ENCODE measurements at places on chromosomes 1 and 21. TPM values are rescaled to one million over a fixed set of nuclear protein-coding genes. Genes with fewer than 3 reads are reported as not detected.
A peak's percentile ranks its signal among the peaks of the same experiment; 100 is the strongest.

The NBPF4 gene
- total RNA-seq = 0.18 TPM

The HSD3B1 gene
- not detected for total RNA-seq

The NFASC gene
- total RNA-seq = 140 TPM

The LCE6A gene
- total RNA-seq = not detected

The TFF1 gene
- not detected for total RNA-seq

The AK5 gene
- 47.1 TPM for total RNA-seq

The RGS4 gene
- 10.7 TPM for total RNA-seq

The RAD54L gene
- 1.8 TPM for total RNA-seq

The HLX gene
- total RNA-seq = 28.8 TPM

The PPFIA4 gene
- 3.1 TPM for total RNA-seq

The HAPLN2 gene
- total RNA-seq = 5.5 TPM

The TMCO2 gene
- total RNA-seq = not detected

The CRYBG2 gene
- not detected for total RNA-seq

DNA sequence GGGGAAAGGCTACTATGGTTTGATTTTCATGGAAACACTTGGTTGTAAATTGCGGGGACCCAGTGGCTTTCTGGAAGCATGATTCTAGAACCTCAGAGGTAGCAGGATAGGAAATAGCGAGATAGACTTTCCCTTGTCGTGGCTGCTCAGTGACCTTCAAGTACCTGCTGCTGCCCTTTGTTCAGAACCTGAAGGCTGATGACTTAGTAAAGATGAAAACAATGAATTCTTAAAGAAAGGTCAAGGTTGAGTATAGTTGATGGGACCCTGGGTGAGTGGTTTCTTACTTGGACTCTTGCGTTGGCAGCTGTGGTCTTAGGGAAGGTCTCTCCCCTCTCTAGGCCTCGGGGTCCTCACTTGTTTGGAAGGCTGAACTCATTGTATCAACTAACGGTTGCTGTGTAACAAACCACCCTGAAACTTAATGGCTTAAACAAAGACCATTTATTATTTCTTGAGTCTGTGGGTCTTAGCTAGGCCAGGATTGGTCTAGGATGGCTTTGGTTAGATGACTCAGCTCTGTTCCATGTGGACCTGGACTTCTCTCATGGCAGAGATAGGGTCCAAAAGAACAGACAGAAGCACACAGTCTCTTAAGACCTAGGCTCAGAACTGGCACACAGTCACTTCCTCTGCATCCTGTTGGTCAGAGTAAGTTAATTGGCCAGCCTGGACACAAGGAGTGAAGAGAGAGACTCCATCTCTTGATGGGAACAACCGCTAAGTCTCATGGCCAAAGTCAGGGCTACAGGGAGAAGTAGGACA is 89.2 kb upstream of the SELENON start:
- DNase-seq = peak; percentile 10

DNA sequence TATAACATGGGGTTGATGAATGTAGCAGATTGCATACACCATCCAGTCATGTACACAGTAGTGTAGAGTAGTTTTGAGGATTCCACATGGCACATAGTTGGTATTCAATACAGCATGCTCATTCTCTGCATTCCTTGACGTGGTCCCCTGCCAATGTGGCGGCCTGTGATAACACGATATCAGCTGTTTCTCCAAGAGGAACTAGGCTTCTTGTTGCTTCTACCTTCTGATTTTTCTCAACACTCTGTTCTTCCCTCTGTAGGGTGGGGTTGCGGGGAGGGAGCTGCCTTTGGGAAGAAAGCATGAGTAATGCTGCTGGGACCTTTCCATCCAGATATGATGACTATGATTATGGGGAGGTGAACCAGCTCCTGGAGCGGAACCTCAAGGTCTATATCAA is 19.4 kb downstream of the SESN2 start:
- DNase-seq = no peak

GRCh38 chr1:175219774-175220173 is 27.2 kb upstream of the KIAA0040 start:
- DNase-seq = no peak

DNA sequence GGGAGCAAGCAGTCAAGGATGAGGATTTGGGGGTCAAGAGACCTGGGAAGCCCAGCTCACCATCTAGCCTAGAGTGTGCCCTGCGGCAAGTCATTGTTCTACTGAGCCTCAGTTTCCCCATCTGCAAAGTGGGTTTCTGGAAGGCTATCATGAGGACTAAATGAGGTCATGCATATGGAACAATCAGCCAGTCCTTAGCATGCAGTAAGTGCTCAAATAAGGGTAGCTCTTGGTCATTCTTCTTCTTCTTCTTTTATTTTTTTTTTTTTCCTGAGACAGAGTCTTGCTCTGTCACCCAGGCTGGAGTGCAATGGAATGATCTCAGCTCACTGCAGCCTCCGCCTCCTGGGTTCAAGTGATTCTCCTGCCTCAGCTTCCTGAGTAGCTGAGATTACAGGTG is 99.9 kb upstream of the RUNX3 start:
- no peak for DNase-seq

DNA sequence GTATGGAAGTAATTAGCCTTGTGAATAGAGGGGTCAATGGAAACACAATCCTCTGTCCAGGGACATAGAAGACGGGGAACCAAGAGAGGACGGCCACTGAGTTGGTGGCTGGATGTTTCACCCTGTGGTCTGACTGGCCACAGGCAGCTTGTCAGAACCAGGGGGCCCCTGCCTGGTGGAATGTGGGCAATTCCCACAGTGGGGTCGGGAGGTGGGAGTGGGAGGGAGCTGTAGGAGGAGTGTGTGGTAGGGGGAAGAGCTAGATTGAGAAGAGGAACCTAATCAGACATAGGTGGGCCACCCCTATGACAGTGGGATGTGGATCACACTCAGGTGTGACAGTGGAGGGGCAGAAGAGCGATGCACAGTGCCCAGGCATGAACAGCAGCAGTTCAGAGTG is 31.3 kb downstream of the TRIM62 start:
- DNase-seq = no peak

DNA sequence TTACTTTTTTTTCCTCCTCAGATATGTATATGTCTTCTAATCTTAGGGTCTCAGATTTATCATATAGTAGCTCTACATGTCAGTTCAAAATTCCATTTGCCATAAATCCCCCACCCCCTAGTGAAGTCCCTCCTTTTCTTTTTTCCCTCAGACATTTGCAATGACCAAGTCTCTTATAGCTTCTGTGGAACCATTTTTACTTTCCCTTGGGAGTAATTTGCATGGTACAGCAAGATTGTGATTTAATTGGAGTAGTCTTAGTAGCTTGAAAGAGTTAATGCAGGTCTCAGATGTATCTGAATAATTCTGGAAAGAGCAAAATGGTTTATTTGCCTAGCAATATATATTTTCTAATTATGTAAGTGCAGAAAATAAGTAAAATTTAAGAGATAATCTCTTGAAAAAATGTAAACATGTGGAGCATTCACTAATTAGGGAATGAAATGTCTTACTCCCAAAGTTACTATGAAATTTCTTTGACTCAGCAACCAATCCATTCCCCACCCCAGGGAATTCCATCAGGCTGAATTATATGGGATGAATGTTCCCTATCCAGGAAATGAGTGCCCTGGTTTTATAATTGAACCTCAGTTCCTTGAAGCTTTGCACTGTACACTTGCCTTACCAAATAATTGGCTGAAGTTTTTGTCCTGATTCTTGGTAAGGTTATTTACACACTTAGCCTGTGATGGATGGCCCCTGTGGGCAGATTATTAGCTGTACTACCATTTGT is 267.0 kb downstream of the DNM3 start:
- no peak for DNase-seq

- no peak for DNase-seq
Measured at GRCh38 chr1:163414778-163415177, 93.0 kb downstream of the NUF2 start.

GRCh38 chr1:36888811-36889477 is 145.4 kb downstream of the GRIK3 start:
- DNase-seq = peak; percentile 27

DNA sequence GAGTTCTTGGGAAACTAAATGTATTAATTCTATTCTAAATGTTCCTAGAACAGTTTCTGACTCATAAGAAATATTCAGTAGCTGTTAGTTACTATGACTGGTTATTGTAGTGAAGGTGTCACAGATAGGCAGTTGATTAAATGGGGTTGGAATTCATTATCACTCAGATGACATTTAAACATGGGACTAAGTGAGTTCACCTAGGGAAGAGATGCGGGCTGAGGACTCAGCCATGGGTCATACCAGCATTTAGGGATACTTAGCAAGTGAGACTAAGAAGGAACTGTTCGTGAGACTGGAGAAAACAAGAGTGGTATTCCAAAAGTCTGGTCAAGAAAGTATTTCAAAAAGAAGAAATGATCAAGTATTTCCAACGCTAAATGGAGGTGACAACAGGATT is 125.1 kb upstream of the ADGRL4 start:
- DNase-seq = no peak

DNA sequence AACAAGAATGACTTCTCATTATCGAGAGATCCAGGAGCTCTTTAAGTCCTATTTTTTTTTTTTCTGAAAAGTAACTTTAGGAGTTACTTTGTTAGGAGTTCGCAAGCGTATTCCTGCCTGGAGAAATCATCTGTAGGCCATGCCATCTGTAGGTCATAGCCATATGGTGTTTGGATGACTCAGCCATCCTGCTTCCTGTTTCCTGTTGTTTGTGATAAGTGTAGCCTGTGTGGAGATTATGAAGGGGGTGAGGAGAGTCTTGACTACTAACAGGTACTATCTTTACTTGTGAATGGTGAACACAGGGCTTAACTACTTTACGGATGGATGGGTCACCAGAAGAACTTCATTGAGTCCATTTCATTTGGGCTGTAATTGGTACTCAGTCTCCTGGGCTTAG is 327.2 kb downstream of the PTPRU start:
- no peak for DNase-seq

- no peak for DNase-seq
Measured at GRCh38 chr21:39430457-39430856, 15.1 kb downstream of the LCA5L start.

DNA sequence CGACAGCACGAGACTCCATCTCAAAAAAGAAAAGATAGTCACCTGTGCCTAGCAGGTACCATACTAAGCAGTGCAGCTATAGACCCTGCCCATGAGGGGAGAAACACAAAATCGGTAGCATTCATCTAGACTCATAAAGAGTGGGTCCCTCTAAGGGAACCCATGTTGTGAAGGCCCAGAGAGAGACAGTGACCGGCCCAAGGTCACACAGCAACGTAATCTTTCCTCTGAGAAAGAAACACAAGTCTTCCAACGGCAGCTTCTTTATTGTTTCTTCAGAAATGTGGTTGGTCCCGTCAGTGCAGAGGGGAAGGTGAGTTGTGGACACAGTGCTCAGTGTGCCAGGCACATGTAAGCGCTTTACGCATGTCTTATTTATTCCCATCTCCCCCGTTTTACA is 198.6 kb upstream of the TMEM51 start:
- no peak for DNase-seq

DNA sequence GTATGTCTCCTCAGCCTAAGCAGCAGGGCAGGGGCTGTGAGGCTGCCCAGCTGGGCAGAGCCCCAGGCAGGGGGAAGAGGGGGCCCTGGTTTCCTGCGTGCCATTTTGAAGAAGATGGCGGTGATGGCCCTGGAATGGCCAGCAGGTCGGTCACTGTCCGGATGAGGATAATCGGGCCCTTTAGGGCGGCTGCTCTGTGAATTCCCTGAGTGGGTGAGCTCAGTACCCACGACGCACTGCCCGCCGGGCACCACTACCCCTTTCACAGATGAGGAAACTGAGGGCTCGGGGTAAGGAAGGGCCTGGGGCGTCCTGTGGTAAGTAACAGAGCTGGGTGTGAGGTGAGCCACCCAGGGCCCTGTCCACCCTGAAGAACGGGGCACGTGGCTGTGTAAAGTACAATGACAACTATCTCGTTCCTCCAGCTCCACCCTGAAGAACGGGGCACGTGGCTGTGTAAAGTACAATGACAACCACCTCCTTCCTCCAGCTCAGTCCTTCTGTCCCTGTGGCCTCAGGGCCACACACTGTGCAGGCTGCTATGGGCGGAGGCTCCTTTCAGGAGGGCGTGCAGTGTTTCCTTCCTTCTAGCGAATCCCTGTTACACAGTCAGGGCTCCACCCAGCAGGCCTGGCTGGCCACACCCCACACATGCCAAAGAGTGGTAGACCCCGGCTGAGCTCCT is 23.2 kb downstream of the ITGB2 start:
- DNase-seq = no peak

DNA sequence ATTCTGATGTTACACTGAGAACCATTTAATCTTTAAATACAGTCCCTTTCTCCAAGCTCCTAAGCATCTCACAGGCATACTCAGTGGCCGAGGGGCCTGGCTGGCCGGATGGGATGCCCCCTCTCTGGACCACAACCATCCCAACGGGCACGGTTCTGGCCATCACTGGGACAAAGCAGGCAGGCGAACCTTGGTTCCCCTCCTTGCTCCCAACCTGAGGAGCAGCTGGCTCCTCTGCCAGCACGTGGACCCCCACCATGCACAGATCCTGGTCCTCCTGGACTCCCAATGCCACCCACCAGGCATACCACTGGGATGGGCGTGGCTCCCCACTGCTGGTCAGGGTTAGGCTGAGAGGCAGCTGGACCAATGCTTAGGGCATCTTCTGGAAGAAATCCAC is 19.8 kb upstream of the PRDM16 start:
- DNase-seq = peak; percentile 41

- DNase-seq = no peak
Measured at GRCh38 chr1:206003854-206004800, 932 bp upstream of the RAB7B start.

DNA sequence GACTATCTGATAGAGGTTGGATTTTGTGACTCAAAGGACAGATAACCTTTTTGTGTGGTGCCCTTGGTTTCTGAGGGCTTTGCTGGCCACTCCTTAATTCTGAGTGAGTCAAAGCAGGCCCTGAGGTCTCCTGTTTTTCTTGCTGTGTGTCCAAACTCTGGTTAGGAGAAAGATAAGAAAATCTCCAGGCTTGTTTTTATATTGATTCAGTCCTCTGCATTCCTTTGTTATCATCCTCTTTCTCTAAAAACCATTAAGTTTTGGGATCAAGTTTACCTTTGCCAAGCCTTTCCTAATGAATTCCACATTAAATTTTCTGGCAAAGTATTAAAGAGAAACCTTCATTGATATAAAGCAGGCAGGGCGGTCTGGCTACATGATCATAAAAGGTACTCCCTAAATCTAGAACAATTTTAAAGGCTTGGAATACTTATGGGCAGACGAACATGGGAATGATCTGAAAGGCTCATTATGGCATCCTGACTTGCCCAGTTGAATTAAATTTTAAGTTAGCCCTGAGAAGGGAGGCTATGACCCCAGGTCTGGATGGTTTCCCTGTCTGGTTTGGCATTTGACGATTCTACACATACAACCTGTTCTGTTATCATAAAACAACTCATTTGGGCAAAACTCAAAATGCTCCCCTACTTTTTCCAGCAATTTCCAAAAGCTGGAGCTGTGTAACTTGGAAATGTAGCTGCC is 20.8 kb downstream of the ZBTB8B start:
- DNase-seq = peak; percentile 2

DNA sequence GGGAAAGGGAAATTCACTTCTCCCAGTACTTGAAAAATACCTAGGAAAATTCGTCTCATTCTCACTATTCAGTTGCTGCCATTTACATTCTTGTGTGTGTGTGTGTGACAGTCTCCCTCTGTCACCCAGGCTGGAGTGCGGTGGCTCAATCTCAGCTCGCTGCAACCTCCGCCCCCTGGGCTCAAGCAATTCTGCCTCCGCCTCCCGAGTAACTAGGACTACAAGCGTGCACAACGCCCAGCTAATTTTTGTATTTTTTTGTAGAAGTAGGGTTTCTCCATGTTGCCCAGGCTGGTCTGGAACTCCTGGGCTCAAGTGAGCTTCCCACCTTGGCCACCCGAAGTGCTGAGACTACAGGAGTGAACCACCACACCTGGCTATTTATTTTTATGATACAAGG is 1.2 kb downstream of the SNAPIN start:
- no peak for DNase-seq

Data from sciatic nerve (tissue), 2 donors.